ENCODE measurements at places on chromosomes 13 and 19.
A peak's percentile ranks its signal among the peaks of the same experiment; 100 is the strongest.

DNA sequence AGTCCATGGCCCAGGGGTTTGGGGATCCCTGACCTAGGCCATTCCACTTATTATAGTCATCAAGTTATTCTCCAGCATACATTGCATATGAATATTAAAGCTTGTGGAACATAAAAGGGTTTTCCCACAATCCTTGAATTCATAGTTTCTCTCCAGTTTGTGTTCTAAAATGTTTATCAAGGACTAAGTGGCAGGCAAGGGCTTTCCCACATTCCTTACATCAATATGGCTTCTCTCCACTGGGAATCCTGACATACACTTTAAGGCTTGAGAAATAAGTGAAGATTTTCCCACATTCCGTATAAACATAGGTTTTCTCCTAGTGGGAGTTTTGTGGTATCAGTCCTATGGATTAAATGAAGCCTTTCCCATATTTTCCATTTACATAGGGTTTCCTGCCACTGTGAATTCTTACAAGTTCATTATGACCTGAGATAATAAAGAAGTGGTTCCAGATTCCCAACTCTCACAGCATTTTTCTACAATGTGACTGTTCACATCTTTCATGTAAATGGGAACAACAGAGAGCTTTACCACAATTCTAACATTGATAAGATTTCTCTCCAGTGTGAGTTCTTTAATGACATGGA lies 14.5 kb downstream of the ZNF426 start:
- DNase-seq, result no peak

GRCh38 chr13:62207388-62207787 lies 791.7 kb upstream of the PCDH20 start:
- DNase-seq, result no peak

DNA sequence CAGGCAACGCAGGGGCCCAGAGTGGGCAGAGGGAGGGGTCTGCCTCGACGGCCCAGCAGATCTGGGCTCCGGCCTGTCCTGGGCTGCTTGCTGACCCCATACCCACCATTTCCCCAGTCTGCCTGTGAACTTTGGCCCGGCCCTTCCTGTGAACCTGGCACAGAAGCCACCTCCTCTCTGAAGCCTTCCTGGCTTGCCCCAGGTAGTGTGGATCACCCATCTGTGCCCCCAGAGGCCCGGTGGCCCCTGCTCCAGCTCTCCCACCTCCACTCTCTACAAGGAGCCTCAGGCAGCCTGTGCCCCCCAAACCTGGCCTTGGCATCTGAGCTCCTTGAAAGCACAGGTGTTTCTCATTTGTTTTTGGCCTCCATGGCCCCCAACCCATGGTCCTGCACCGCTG lies 15.7 kb downstream of the PLEKHF1 start:
- no peak for DNase-seq

- no peak for DNase-seq
Observed at GRCh38 chr13:96141032-96141431, 51.1 kb downstream of the HS6ST3 start.

GRCh38 chr19:13020002-13020414 lies 24.7 kb downstream of the NFIX start:
- no peak for DNase-seq

DNA sequence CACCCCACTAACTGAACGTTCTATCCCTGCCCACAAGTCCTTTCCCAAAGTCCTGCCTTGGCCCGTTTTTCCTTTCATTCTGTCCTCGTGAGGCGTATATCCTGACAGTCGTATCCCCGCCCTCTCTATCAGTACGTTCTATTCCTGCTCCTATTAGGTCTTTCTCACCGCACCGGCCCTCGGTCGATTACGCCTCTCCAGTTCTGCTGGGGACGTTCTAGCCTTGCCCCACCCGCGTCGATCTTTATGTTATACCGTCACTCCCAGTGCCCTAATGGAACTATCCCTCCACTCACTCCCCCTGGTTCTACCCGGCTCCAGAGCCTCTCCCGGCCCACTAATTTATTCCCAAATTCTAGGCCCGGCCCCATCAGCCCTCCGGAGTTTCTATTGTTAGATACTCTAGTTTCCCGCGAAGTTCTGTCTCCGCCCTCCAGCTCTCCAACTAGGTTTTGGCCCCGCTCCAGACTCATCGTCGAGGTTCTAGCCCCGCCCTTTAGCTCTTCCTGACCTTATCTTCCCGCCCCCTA lies 2.0 kb downstream of the PLAUR start:
- no peak for DNase-seq

DNA sequence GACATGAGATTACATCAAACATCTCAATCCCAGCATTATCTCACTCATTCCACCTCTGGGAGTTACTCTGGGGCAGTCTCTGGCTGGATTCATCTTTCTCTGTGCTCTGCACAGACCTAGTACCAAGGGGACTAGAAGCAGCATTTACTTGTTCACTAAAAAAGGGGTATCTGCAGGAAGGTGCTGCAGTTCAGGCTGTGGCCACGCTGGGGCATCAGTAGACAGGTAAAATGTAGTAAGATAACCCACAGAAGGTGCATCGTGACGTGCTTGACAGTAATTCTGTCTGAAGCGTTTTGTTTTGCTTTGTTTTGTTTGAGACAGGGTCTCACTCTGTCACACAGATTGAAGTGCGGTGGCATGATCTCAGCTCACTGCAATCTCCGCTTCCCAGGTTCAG lies 29.3 kb downstream of the ZNF564 start:
- no peak for DNase-seq

GRCh38 chr13:89695343-89696257 lies 1651.9 kb upstream of the MIR17HG start:
- no peak for DNase-seq

DNA sequence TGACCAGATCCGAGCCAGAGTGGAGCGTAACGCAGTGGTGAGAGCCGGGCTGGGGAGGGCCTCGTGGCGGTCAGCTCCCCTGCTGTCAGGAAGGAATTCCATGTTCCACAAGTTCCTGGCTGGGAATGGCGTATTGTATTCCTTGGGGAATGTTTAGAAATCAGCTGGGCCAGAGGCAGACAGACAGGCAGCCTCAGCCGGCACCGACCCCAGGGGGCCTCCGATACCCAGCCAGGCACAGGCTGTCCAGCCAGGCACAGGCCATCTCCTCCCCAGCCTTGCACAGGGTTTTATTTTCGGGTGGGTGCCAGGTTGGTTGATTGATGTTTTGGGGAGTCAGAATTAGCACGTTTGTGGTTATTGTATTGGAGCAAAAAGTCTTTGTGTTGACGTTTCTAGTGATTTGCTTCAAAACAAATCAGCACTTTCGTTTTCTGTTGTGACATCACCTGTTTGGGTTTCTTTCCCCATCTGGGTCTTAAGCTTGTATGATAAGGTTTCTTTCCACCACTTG lies 126.6 kb upstream of the MCF2L start:
- DNase-seq, result no peak

DNA sequence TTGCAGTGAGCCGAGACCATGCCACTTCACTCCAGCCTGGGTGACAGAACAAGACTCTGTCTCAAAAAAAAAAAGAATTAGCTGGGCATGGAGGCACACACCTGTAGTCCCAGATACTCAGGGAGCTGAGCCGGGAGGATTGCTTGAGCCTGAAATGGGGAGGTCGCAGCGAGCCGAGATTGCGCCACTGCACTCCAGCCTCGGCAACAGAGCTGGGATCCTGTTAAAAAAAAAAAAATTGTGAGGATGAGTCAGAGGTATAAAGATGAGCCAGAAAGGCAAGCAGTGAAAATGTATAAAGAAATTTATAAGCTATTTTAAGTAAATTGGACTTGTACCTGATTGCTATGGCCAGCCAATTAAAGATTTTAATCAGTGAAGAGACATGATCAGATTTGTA lies 21.1 kb downstream of the KBTBD6 start:
- DNase-seq, result no peak

DNA sequence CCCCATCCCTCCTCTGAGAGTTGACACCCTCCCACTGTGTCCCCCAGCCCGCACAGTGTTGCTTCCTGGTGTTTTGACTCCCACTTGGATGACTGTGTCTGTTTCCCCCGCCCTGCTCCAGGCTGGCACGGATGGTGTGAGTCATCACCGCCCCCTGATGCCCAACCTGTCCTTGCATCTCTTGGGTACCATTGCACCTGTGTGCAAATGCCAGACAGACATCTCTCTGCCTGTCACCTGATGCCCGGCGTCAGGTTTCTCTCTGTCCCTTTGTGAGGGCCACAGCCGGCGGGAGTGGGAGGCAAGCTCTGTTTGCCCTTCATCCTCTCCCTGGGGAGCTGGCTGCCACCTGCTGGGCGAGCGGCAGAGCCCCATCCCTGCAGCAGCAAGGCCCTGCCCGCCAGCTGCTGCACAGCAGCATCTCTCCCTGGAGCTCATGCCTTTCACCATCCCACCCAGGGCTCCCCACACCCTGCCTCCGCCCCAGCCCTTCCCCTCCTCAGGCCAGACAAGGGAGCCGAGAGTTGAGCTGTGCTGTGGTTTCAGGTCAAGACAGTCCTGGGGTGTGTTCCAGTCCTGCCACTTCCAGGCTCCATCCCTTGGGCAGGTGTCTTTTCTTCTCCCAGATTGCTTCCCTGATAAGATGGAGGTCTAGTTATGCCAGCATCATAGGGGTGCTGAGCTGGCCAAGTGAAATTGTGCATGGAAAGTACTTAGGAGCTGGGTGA lies 29.7 kb downstream of the NKPD1 start:
- DNase-seq, result peak; percentile 21

DNA sequence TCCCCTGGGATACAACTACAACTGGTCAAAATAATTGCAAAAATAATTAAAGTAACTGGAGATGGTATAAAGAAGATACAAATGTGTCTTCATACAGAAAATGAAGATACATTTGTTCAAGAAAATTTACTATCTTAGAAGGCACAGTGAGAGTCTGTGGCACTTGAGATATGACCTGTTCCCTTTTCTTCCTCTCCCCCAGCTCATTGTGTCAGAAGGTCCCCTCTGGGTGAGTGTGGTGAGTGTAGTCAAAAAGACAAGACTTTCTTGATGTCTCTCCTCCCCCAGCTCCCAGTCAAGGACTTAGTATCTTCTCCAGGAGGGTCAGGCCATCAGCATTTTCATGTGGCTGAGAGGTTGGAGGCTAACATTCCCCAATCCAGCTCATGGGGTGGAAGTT lies 51.7 kb downstream of the EDNRB start:
- no peak for DNase-seq

DNA sequence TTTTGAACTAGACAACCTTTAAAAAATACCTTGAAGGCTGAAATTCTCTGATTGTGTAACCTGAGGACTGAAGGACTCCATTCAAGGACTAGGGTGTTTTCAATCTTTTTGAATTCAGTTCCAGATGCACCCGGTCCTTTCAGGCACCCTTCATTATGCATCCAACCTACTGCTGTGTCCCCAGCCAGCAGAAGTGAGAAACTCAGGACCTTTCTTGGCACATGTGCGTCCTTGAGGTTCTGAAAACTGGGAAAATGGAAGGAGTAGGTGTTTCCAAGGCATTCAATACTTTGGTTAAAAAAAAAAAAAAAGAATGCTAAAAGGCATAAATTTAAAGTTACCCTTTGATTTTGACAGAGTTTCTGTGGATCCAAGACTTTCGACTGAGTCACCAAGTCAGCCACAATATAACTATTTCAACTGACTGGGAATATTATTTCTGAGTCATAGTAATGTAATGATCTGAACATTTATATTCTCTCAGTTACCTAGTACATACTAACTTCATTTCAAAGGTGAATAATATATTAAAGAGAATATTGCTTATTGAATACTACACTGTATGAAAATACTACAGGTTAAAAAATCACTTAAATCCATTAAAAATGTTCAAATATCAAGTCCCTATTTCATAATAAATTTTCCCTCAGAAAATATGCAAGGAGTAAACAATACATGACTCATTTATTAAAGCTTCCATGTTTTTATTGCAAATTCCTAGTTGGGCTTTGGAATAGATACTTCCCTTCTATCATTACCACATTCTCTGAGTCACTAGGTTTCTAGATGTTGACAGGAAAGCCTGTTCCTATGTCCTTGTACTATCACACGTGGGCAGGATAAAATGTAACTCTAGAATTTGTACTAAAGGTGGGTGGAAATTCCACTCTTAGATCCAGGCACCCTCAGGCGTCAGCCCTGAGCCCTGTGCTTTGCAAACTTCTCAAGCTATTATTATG lies 2.4 kb upstream of the ITGBL1 start:
- DNase-seq, result no peak

GRCh38 chr19:18894254-18895037 lies 1.5 kb downstream of the CERS1 start:
- no peak for DNase-seq

- no peak for DNase-seq
Observed at GRCh38 chr19:44575116-44575700, 38.2 kb upstream of the IGSF23 start.

DNA sequence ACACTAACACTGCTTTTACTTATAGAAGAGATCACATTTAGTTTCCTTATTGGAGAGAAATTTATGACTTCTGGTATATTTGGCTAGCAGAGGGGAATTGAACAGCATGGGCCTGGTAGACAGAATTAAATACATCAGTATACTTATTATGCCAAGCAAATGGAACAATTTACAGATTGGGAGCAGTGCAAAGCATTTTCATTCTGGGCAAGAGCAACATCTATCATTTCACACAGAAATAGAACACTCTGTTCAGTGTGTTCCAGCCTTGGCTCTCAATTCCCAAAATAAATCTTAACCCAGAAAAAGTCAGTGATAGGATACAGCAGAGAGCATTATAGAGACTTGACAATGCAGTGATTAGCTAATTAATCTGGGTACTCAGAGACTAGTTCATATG lies 604.0 kb upstream of the SLITRK6 start:
- no peak for DNase-seq

- DNase-seq, result no peak
Observed at GRCh38 chr13:47294691-47295090, 397.8 kb upstream of the HTR2A start.

DNA sequence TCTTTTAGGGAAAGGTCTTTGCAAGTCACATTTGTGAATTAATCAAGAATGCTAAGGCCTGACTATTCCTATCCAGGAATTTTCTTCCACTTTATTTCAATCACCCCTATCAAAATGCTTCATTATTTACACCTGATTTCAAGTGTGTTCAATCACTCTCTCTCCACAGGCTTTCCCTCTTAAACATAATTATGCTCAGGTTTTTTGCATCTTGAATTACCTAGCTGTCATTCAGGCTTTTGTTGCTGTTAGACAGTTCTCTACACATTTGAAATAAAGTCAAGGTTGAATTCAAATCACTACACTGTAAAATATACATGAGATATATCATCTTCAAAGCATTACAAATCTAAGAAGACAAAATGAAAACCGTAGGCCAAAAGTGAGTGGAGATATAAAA lies 941.3 kb upstream of the SLITRK1 start:
- no peak for DNase-seq

- no peak for DNase-seq
Observed at GRCh38 chr19:42332059-42332458, 6.6 kb downstream of the MEGF8 start.

DNA sequence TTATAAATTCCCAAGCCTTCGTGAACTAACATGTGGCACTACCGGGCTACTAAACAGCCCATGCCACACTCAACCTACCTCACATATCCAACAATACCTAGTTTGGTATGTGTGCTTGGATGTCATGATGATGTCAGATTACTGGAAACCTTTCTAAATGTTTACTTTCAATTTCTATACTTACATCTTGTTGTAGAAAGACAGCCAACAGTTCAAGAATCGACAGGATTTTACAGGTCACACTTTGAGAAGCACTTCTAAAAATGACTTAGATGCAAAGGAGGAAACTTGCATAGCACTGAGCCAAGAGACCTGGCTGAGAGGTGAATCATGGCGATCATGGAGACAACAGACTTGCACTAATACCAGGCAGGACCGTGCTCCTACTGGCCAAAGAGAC lies 209.9 kb downstream of the COL4A1 start:
- no peak for DNase-seq

Measured in activated naive CD4-positive, alpha-beta T cell treated with Interleukin-2 at 50 U/mL for 16 hours (primary cell).